ENCODE measurements at places on chromosomes 3 and 15.

DNA sequence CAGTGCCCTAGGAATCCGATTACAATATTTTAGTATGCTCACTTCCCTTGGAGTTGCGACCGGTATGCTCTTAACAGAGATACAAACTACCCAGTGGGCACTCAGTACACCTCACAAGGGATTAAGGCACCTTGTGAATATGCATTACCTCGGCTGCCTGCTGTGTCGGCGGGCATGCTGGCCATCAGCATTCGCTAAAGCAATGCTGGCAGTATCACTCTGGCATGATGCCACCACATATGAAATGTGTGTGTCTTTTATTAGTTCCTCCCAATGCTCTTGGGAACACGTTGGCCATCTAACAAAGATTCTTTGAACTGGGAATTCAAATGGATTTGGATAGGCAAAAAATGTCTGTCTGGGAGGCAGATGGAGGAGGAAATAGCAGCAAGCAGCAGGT, 67.4 kb upstream of the FOXB1 start:
- no peak for DNase-seq
- no peak overlapping the region for H3K27ac ChIP-seq
- peaks cover 12% of the 10 kb centered on the region for H3K4me1 ChIP-seq
- peaks cover 11% of the 10 kb centered on the region for H3K27me3 ChIP-seq
- no peak overlapping the region for H3K4me3 ChIP-seq

GRCh38 chr15:81484086-81484955, 110.3 kb upstream of the TMC3 start:
- no peak overlapping the region for H3K4me3 ChIP-seq
- H3K36me3 ChIP-seq = no peaks in the 10 kb centered on the region
- no peak overlapping the region for H3K27ac ChIP-seq
- peaks cover 16% of the 10 kb centered on the region for H3K4me1 ChIP-seq
- no peak for DNase-seq

DNA sequence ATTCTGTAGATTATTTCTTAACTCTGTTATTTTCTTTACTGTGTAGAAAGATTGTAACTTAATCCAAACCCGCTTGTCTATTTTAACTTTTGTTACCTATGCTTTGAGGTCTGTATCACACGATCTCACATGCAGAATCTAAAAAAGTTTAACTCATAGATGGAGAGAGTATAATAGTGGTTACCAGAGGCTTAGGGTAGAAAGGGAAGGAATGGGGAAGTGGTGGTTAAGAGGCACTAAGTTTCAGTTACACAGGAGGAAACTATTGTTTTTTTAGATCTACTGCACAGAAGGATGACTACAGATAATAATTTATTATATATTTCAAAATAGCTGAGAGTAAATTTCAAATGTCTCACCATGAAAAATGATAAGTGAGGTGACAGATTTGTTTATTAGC, 515.2 kb downstream of the RSL24D1 start:
- H3K4me1 ChIP-seq = no peaks in the 10 kb centered on the region
- no peak overlapping the region for H3K27ac ChIP-seq
- DNase-seq = no peak
- no peak overlapping the region for H3K4me3 ChIP-seq

DNA sequence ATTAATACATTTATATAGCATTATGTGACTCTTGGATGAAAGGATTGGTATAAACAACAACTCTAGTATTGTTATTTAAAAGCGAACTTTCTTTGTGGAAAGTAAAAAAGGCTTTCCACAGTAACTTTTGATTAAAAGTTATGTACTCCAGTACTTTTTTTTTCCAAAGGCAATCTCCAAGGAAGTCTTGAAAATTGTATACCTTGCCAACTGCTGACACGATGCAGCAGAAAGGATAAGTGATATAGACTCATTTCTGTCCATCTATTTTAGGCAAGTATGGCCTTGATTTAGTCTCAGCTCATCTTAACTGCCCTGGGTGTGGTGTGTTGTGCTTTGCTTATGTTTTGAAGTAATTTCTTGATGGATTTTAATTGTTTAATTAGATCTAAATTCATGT, 79.7 kb downstream of the OTOL1 start:
- DNase-seq = no peak
- peak overlapping the region; percentile 66 for H3K27ac ChIP-seq
- no peak overlapping the region for H3K4me3 ChIP-seq
- H3K27me3 ChIP-seq = no peaks in the 10 kb centered on the region
- H3K4me1 ChIP-seq = peaks cover 18% of the 10 kb centered on the region

- peaks cover 50% of the 10 kb centered on the region for H3K36me3 ChIP-seq
- no peak for DNase-seq
- H3K4me1 ChIP-seq = peaks cover 20% of the 10 kb centered on the region
- no peak overlapping the region for H3K4me3 ChIP-seq
These were observed 200.9 kb upstream of the CTDSPL start for GRCh38 chr3:37660782-37661181.

GRCh38 chr3:26989037-26989436, 366.5 kb downstream of the LRRC3B start:
- no peaks in the 10 kb centered on the region for H3K36me3 ChIP-seq
- H3K27ac ChIP-seq = no peak overlapping the region
- no peak for DNase-seq
- no peaks in the 10 kb centered on the region for H3K4me1 ChIP-seq
- H3K27me3 ChIP-seq = peaks cover 3% of the 10 kb centered on the region

DNA sequence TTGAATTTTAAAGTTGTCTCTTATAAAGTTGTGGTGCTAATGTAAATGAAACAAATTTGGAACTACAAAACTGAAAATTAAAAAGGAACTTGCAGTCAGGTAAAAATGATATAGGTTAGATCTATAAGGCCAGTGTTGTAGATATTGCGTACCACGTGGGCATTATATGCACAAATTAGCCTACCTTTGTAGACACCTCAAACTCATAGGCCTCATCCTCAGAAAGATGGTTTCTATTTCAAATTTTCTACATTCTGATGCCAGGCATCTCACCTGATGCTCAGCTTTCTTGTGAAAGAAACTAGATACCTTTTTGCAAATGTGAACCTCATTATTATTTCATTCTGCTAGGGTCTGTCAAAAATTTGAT, 25.6 kb downstream of the TMEM207 start:
- H3K4me1 ChIP-seq = no peaks in the 10 kb centered on the region
- H3K4me3 ChIP-seq = no peak overlapping the region
- H3K27ac ChIP-seq = no peak overlapping the region
- H3K27me3 ChIP-seq = peaks cover 3% of the 10 kb centered on the region

- no peaks in the 10 kb centered on the region for H3K36me3 ChIP-seq
- peak overlapping the region; percentile 70 for H3K27ac ChIP-seq
- H3K4me3 ChIP-seq = no peak overlapping the region
- H3K4me1 ChIP-seq = peaks cover 11% of the 10 kb centered on the region
These were observed 13.9 kb upstream of the RNF7 start for GRCh38 chr3:141724186-141724585.

- DNase-seq = no peak
- peak overlapping the region; percentile 75 for H3K4me3 ChIP-seq
- no peak overlapping the region for H3K27ac ChIP-seq
- peaks cover 62% of the 10 kb centered on the region for H3K4me1 ChIP-seq
- H3K36me3 ChIP-seq = no peaks in the 10 kb centered on the region
- H3K27me3 ChIP-seq = peaks cover 100% of the 10 kb centered on the region
These were observed 37.1 kb downstream of the NR2F2 start for GRCh38 chr15:96367311-96368200.

GRCh38 chr3:29764603-29765254, 483.9 kb downstream of the RBMS3 start:
- DNase-seq = no peak
- no peaks in the 10 kb centered on the region for H3K27me3 ChIP-seq
